Mesenteric fat pad (tissue), 1 donor: ENCODE measurements at places on chromosomes 6 and 20. TPM values are rescaled to one million over a fixed set of nuclear protein-coding genes. Genes with fewer than 3 reads are reported as not detected.

The PXDC1 gene
- 133 TPM for total RNA-seq

- no peak for DNase-seq
Observed at GRCh38 chr6:81838724-81839426, 86.4 kb upstream of the TENT5A start.

DNA sequence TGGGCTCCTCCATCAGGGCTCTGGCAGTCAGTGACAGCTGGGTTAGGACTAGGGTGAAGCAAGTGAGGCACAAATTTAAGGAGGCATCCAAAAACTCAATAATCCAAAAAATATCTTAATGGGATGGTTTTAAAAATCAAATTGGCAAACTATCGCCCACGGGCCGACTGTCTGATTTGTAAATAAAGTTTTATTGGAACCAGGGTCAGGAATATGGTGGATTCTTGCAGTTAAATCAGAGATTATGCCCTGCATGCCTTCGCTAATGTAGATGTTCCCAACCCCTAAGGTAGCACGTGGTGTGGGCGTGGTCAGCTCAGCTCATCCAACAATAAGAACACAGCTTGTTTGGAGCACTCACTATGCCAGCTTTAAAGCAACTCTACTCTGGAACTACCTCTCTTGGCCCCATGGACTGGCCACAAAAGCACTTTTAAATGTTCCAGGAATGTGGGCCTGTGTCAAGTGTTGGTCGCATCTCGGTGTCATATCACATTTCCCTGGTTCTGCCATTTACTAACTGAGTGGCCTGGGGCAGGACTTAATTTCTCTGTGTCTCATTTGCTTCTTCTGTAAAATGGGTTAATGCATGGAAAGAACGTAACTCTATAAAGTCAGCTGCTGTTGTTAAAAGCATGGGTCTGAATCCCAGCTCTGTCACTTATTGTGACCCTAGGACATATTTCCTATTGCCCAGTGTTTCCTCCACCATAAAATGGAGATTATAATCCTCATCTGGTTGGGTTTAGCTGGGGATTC is 7.0 kb downstream of the TP53RK start:
- DNase-seq, result no peak

The TRIM10 gene
- not detected for total RNA-seq

DNA sequence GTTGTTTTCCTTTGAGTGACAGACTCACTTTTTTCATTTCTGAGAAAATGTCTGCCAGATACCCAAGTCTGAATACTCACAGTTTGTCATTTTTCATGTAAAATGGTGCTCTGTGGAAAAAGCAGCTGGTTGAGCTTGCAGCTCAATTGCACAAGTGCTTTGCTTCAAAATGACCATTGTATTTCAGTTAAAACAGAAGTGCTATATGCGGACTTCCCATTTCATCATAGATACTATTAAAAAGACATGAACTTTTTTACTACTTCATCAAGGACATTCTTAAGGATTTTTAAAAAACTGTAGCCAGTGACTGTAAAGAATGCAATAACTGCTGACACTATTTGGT is 61.5 kb downstream of the KCNS1 start:
- no peak for DNase-seq

The TRIM15 gene
- not detected for total RNA-seq

DNA sequence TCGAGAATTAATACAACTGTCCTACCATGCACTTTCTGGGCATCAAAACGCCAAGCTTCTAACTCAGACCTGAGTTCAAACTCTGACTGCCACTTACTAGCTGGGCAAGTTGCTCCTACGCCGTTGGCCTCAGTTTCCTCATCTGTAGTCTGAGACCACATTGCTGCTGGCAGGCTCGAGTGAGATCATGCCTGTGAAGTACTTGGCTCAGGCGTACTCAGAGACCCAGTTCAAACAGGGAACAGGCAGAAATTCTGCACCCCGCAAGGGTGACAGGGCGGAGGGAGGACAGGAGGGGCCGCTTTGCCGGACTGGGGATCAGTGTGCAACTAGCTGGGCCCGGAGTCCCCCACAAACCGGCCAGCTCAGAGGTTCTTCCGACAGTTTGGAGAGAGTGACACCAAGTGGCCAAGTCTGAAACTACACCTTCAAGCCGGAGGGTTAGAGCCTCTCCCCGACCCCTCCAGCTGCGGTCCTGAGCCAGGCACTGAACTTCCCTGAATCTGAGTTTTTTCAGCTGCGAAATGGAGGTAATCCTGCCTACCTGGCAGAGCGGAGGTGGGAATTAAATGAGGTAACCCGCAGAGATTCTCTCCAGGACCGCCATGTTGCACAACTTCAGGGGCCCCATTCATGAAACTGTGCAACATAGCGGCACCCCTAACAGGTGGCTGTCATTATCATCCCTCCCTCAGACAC is 46.0 kb upstream of the PTPN1 start:
- DNase-seq, result no peak

The FGD2 gene
- total RNA-seq, result 32.6 TPM

DNA sequence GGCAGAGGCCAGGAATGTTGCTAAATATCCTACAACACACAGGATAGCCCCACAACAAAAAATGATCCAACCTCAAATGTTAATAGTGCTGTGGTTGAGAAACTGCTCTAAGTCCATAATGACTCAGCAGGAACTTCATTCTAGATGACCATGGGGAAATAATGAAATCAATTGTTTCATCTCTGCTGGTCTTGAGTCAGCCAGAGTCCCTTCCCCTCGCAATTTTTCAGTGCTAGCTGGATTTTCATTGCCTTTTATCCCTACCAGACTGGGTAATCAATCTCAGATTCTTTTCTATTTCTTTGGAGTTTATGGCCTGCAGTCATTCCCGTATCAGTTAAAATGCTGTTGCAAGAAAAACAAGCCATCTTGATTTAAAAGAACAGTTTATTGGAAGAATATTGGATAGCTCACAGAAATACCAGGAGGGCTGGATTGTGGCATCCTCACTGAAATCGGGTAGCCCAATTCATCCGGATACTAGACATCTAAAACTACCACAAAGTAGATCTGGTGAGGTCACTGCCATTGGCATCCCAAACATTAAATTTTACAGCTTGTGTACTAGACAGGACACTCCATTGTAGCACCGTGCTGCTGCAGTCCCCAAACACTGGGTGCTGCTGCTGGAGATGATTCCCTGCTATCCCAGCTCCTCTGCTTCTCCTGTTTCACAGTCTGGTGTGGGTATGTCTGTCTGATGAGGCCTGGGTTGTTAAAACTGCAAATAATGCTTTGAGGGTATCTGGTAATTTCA is 30.3 kb upstream of the POPDC3 start:
- DNase-seq, result no peak

DNA sequence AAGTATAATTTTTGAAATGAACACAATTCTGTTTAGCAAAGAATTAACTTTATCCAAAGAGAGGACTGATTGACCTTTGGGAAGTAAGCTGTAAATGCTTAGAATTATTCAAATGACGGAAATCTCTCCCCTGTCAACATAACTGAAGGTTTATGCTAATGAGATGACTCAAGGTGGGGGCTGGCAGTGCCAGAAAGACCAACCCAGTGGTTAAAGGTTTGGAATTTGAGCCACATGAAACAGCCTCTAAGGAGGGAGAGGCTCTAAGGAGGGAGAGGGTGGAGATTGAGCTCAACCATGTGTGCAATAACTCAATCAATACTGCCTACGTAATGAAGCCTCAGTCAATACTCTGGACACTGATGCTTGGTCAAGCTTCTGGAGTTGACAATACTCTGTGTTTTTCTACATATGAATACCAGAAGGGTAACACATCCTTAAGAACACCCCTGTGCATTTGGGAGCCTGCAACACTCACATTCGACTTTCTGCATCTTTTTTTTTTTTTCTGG is 123.4 kb upstream of the TENT5A start:
- DNase-seq, result no peak

The SLC17A4 gene
- total RNA-seq, result 0.10 TPM

The XKR7 gene
- total RNA-seq, result not detected

The ORC3 gene
- total RNA-seq, result 18.5 TPM

The CNBD2 gene
- total RNA-seq, result 2.9 TPM
